ENCODE measurements at places on chromosomes 7 and 10.
A peak's percentile ranks its signal among the peaks of the same experiment; 100 is the strongest.

GRCh38 chr7:52053525-52053924, 736.9 kb upstream of the COBL start:
- DNase-seq, result no peak

DNA sequence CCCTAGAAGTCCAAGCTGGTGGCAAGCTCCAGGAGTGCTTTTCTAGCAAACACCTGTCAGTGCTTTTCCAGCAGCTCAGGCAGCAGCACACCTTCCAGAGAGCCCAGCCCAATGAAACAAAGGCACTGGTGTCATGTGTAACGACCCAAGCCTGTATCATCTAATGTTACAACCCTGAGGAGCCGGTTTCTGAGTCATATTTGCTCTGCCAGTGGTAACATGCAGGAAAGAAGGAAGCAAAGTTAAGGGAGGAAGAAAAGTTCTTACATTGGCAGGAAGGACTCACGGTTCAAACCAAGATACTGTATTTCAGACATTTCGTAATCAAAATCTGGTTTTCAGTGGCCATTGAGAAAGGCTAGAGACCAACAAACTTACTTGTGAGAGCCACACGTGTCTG, at the start of gene ANKRD22:
TSS of gene ANKRD22 (minus strand) at position 139 of the 400 bp plus-strand sequence. CDS start 237 bp downstream, outside the sequence.
- peak; percentile 84 for DNase-seq

- DNase-seq, result no peak
Observed at GRCh38 chr7:12633582-12633981, 53.9 kb upstream of the ARL4A start.

GRCh38 chr7:130099331-130099730, 29.0 kb downstream of the KLHDC10 start:
- no peak for DNase-seq

DNA sequence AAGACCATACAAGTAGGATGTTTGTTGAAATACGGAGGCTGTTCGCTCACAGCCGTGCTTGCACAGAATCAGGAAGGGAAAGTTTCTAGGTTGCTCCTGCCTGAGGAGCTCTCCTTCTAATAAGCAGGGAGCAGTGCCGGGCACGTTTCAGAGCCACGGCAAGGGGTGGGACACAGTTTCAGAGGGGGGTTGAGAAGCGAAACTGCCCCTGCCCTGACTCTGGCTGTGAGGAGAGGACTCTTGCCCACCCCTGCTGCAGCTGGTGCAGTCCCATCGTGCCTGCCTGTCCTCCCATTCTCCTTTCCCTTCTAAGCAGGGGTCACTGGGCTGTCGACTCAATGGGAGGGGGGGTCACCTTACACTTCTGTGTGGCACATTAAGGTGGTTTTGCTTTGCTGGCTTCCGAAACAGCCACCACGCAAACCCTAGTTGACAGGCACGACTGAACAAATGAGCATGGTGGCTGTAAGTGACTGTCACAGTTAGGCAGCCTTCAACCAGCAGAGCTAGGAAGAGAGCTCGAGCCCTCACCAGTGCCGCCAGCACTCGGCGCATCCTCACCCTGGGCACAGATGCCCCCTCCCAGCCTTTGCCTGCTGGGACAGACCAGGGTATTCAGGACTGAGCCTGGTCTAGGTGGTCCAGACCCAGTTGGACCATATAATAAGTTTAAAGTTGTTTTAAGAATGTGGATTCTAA, 37.5 kb downstream of the ZNF467 start:
- no peak for DNase-seq

GRCh38 chr10:131723297-131724168, 177.3 kb upstream of the PPP2R2D start:
- no peak for DNase-seq

- no peak for DNase-seq
Observed at GRCh38 chr7:26681819-26682418, 182.5 kb downstream of the SKAP2 start.

- no peak for DNase-seq
Observed at GRCh38 chr10:75358835-75359421, 42.6 kb downstream of the ZNF503 start.

DNA sequence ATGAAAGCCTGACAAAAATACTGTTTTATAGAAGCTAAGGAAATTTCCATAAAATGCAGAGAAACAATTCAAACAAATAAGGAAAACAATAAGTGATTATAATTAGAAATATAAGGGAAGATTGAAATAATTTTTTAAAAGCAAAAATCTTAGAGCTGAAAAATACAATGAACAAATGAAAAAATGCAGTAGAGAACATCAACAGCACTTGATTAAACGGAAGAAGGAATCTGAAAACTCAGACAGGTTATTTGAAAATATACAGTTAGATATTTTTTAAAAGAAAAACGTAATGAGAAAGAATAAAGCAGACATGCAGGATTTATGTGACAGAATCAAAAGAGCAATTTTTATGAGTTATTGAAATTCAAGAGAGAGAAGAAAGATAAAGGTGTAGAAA, 279.1 kb upstream of the MAGI2 start:
- DNase-seq, result no peak

DNA sequence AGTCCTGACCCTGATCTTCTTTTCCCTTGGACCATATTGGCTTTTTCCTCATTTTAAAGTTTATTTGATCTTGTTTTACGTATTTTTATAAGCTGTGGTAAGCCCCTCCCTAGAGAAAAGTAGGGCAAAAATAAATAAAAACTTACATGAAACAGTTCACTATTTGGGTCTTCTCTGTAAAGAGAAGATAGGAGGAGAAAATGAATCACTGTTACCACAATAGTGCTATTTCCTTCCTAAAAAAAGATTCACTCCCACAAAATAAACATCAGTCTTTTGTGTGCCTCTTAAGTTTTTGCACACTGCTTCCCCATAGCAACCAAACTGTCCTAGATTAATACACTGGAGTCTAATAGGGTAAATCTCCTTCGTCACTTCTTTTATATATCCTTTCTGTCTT, 1.4 kb upstream of the SVIL start:
- DNase-seq, result no peak

DNA sequence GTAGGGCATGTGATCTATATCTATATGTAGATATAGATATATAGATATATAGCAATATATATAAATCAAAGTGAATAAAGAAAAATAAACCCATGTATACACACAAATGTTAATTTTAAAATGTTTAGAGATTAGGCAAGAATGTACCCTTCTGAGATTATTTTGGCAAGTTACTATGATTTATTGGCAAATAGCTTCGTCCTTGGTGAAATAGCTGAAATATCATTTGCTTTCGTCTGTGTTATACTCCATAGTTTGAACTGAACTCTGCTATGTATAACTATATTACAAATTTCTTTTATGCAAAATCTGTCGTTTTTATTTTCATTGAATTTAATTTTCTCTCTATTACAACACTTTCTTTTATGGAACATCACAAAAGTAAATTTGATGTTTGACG, 57.5 kb downstream of the CPED1 start:
- DNase-seq, result no peak

DNA sequence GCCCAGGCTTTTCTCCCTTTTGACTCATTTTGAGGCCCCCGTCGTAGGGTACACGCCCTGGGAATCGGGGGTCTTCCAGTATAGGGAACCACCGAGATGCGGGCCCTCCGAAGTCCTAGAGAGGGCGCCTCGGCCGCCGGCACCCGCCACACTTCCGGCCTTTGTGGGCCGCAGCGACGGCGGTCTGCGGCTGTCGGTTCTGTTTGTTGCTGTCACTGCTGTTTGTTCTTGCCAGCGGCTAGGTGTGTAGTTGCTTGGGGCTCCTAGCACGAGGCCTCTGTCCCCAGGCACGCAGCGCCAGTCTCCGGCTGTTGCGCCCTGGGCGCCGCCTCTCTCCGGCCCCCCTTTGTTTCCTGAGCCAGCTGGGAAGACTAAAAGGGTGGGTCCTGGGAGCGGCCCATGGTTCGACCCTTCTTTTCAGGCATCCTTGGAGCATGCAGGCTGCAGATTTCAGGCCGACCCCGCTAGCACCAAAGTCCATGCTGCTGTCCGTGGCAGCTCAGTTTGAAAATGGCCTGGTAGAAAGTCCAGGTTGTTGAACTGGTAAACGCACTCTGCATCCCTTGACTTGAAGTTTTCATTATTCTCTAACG, 17.8 kb upstream of the ZKSCAN1 start:
- DNase-seq, result no peak

DNA sequence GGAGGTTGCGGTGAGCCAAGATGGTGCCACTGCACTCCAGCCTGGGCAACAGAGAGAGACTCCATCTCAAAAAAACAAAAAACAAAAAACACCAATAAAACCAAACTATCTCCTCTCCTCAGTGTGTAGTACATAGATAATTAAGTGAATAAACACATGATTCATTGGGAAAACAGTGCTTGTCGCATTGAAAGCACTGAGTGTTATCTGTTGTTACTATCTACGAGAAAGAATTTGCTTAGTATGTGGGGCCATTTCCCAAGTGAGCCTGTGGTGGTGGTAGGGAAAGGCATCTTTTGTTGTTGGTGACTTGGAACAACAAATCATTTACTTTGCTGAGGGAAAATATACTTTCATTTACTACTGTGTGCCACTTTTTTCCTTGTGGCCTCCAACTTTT, 42.6 kb downstream of the RSBN1L start:
- no peak for DNase-seq

DNA sequence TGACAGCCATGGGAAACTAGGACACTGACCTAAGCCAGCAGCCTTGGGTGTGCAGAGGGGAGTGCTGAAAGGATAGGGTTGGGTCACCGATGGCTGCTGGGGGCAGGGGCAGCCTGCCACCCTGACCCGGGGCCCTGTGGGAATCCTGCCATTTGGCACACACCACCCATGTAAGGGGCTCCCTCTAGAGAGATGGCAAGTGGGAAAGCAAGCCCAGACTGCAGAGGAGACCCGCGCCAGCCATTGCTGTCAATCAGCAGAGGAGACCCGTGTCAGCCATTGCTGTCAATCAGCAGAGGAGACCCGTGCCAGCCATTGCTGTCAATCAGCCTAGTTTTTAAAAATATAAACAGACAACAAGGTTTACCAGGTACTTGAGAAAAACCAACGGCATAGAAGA, 27.4 kb upstream of the PRKAG2 start:
- no peak for DNase-seq

- no peak for DNase-seq
Observed at GRCh38 chr7:151088856-151089699, 2.8 kb downstream of the AGAP3 start.

- no peak for DNase-seq
Observed at GRCh38 chr7:129356176-129356575, 78.1 kb upstream of the STRIP2 start.

DNA sequence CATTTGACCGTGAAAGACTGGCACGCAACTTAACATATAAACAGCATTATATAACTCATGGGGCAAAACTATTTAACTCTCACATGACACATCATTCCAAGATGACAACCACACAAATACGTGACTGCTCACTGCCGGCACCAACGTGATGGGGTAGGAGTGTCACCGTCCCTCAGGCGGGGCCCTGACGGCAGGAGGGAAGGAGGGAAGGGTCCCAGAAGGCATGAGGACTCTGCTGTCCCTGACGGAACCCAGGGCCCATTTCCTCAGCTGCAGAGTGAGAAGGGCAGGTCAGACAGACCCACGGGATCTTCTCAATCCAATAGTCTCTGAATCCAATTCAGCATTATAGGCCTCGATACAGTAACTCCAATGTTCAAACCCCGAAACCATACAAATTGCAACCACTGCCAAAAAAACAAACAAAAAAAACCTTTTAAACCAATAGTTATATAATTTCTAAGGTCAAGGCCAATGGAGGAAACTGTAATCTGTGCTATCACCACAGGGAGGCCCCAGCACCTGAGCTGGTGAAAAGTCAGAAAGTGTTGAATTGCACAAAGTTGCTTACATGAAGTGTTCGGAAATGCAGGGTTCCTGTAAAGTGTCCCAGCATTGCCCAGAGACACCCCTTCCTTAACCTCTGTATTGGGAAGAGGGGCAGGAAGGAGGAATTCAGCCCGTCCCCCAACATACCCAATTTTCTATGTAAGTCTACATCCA, 137.4 kb downstream of the TNS3 start:
- DNase-seq, result no peak

- no peak for DNase-seq
Observed at GRCh38 chr10:11165591-11166543, 148.2 kb downstream of the CELF2 start.

DNA sequence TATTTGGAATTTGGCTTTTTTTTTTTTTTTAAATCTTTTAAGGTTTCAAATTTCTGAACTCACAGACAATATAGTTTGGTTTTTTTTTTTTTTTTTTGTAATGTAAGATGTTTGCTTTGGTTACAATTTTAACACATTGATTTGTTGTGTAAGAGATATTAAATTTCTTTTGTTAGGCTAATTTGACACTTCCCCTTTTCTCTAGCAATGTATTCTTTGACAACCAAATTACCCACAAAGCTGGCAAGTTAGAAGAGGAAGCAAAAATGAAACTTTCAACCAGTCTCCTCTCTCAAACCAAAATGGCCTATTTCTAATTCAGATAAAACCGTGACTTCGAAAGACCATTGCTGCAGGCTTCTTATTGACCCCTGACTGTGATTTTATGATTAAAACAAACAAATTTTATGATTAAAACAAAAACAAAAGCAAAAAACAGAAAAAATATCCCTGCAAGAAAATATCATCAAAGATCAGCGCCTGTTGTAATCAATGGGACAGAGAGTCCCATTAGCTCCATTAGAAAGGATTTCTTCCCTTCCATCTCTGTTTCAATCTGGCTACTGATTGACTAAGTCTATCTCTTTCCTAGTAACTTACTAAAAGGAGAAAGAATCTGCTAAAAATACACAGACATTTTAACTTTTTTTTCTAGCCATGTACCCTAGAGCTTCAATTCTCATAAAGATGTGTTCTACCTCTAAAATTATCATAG, 489.2 kb downstream of the MDFIC start:
- no peak for DNase-seq

GRCh38 chr7:155287284-155287935, 10.3 kb upstream of the INSIG1 start:
- no peak for DNase-seq

DNA sequence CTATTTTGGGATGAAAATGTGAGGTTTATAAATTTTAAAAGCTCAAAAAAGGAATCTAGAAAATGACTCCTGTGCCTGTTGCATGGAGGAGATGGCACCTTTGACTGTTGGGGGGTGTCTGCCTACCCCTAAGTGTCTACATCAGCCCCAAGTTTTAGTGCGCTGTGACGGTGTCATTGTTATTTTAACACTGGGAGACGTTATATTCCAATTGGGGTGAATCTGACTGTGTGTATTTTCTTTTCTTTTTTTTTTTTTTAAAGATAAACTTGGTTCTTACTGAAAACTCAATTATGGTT, 517 bp downstream of the SRGN start:
- DNase-seq, result no peak

GRCh38 chr7:35985126-35985754, 167.8 kb upstream of the EEPD1 start:
- peak; percentile 47 for DNase-seq

DNA sequence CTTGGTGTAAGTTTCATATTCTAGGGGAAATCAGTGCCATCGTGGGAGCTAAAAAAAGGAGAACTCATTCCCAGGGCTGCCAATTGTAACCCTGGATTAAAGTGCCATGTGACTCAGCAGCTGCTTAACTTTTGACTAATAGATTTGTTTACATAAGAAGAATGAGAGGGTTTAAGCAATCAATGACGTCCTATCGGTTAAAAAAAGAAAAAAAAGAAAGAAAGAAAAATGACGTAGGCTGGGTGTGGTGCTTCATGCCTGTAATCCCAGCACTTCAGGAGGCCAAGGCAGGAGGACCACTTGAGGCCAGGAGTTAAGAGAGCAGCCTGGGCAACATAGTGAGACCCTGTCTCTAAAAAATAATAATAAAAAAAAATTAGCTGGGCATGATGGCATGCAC, 116.2 kb upstream of the AFAP1L2 start:
- peak; percentile 73 for DNase-seq

GRCh38 chr10:84626397-84627087, 298.2 kb downstream of the CCSER2 start:
- no peak for DNase-seq

- no peak for DNase-seq
Observed at GRCh38 chr10:89255793-89256192, 4.2 kb upstream of the LIPA start.

- no peak for DNase-seq
Observed at GRCh38 chr10:77245953-77246352, 391.7 kb downstream of the KCNMA1 start.

Measured in HCT116 (cell line).